ENCODE measurements at places on chromosomes 6 and 20.

DNA sequence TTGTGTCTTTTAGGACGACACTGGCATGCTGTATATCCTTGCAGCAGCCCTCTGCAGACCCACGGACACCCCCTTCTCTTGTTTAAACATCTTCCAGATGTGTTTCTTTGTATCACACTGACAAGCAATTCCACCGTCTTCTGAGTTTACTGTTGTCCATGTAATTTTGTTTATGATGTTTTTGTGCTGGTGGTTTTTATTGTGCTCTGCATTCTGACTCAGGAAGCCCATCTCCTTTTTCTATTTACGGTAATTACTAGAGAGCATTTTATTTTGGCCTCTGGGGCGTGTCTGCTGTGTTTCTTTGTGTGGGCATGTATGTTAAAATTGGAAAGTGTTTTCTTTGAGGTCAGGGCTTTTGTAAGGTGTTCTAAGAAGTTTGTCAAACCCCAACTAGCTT, 111.9 kb downstream of the JARID2 start:
- no peak for DNase-seq

DNA sequence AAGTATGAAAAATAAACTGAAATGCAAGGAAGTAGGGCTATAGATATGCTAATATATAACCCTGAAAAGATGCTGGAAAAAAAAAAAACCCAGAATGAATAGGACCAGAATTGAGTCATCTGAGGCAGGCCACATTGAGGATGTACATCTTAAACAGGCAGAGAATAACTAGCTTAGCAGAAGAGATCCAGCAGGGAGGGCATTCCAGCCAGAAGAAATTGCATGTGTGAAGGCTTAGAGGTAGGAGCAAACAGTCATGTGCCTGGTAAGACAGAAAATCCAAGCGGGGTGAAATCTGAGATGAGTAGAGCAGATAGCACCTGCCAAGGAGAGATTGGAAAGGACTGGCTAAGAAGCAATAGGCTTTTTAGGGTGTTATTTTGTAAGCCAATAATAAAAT, 2.6 kb downstream of the COL19A1 start:
- DNase-seq: no peak

DNA sequence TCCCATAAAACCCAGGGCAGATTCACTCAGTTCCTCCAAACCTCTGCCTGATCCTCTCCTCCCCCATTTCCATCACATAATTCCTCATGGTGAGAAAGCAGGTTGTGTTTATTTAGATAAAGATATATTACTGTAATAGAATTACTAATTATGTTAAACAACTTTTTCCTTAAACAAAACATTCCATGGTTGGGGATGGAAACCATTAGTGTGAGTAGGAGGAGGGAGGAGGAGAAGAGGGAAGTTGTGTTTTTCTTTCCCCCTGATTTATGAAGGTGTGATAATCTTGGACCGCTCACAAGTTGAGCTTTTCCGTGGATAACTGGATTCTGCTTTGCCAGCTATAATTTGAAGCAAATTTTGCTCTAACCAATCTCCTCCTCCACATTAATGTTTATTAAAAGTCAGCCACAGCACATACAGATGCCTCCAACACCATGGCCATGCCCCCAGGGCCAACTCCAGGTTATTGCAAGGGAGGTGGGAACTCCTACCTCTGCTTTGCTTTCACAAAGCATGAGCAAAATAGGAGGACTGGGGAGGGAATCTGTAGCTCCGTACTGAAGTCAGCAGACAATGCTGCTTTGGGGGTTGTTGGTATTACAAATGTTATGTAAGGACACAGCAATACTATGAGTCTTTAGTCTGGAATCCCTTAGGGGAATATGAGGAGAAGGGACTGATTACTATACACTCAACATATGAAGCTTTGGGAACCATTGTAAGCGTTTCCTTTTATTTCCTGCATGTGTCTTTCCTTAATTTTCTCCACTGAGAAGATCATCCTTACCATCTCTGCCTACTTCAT, 542.0 kb downstream of the DHX35 start:
- no peak for DNase-seq

DNA sequence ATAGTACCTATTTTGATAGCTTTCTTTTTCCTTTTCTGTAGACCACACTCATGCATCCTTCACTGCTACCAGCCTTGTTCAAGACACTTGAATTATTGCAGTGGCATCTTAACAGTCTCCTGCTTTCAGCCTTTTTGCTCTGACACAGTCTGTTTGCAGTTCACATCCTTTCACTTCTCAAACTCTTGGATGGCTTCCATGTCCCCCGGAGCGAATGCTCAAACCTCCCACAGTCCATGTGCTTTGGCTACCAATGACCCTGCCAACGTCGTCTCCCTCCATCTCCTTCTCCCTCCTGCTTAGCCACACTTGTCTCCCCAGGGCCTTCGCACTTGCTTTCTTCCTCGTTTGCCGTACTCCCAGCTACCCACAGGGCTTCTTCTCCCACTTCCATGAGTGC, 270.0 kb upstream of the ZFP64 start:
- DNase-seq: no peak

GRCh38 chr6:85195243-85195642, 254.6 kb upstream of the NT5E start:
- no peak for DNase-seq

DNA sequence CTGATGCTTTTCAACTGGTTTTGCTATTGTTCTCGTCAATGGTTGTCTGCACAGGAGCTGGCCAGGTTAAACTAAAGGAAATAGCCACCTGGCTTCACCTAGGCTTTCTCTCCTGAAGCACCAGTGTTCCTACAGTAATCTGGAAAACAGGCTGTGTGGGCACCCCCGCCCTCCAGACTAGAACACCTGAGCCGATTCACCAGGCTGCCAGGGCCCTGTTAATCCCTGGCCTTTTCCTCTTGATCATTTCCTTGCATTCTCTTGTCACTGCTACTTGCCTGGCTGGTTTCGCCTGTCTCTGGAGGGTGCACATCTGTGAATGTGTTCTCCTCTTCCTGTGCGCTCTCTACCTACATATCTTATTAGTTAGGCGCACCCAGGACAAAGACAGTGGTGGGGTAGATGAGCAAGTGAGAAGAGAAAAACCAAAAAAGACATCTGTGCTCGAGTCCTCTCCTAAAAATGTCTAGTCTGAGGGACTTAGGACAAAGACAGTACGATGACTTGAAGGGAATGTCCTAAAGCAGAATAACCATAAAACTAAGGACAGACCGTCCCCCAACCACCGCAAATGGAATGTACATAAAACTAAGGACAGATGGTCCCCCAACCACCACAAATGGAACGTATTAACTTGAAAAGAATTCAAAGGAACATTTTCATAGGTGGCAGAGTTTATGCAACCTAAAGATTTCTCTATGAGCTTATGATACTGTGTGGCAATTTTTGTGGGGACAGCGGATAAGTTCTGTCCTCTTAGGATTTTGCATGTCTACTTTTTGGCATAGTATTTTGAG, 45.9 kb upstream of the EMILIN3 start:
- DNase-seq: no peak

DNA sequence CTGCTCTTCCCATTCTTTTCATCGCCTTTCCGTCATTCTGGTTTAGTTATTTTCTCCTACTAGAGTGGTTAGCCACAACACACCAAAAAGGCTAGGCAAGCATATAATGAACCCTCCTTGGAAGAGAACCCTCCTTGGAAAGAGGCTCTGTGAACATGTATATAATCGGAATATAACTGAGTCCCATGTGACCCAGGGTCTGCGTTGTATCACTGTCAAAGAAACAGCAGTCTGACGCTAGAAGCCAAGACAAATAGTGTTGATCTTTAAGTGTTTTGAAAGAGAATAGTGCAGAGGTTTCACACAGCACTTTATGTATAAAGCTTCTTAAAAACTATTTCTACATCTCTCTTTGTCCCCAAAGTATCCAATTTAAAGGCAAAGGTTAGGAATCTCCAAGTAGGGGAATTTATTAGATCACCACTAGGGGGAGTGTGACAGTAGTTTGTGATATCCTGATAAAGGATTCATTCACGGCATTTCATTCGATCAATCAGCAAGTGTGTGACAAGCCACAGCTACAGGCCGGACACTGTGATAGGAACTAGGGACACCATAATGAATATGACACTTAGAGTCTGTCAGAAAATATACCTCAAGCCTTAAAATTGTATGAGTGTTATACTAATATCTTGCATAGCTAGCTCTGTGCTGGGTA, 395.3 kb downstream of the CD109 start:
- no peak for DNase-seq

- DNase-seq: no peak
Measured at GRCh38 chr6:11769244-11769643, 9.4 kb downstream of the ADTRP start.

GRCh38 chr6:71420095-71420692, 131.6 kb downstream of the OGFRL1 start:
- DNase-seq: no peak

- no peak for DNase-seq
Measured at GRCh38 chr6:43129434-43130194, 41.5 kb upstream of the SRF start.

DNA sequence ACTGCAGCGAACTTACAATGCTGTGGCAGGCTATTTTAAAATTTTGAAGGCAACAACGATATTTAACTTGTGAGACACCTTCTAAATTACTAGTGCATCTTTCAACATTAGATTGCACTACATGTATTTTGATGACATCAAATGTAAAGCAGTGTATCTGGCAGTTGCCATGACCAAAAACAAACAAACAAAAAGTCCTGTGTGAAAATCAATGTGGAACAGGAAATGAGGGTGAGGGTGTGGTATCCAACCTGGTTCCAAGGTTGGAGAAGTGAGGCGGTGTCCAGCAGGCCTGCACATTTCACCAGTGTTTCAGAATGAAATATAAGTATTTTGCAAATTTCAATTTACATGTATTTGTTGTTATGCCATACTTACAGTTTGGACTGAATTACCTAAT, 112.0 kb downstream of the LAMP5 start:
- no peak for DNase-seq

GRCh38 chr20:38117205-38117604, 47.9 kb downstream of the TGM2 start:
- no peak for DNase-seq

GRCh38 chr6:41294214-41294872, 7.9 kb upstream of the TREM1 start:
- DNase-seq: no peak

DNA sequence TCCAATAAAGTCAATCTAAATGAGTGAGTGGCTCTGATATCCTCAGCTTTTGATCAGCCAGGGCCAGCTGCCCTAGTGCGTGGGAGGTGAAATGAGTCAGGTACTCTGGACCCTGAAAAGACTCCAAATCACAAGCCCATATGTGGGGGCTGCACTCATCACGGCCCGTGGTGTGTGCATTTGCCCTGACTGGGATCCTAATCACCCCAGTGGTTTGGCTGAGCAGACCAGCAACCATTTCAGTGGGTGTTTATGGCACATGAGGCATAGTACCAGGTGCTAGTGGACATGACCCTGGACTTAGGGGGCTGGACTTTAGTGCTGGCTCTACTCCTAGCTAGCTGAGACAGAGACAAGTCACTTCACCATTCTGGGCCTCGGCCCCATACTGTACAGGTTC, 39.4 kb downstream of the SCML4 start:
- no peak for DNase-seq

DNA sequence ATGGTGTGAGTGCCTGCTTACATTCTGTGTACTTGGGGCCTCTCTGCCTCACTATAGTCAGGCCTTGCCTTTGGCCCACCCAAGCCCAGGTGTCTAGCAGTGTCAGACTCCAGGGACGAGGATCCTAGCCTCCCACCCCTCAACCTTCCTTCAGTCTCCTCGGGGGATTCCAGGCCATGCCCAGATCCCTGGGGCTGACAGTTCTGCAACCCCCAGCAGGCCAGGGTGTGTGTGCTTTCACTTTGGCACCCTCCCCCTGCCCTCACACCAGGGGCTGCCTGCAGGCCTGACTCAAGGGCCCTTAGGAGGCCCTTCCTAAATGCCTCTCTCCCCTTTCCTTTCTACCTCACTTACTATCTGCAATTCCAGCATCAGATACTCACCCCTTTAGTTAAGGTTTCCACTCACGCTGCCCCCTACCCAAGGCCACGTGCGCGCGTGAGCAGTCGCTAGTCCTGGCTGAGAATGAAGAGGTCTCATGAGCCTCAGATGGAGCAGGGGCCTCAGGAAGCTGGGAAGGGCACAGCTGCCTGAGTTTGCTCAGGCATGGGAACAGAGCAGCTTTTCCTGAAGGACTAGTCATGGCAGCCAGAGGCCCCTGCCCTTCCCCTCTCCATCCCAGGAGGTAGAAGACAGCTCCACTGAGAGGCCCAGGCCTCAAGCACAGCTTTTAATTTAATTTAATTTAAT, 859 bp upstream of the CLPS start:
- DNase-seq: no peak

- no peak for DNase-seq
Measured at GRCh38 chr20:50712771-50713656, 18.4 kb upstream of the PARD6B start.

GRCh38 chr20:32823078-32823477, 3.3 kb downstream of the MAPRE1 start:
- DNase-seq: no peak

- no peak for DNase-seq
Measured at GRCh38 chr20:52127309-52127708, 64.3 kb downstream of the ZFP64 start.

DNA sequence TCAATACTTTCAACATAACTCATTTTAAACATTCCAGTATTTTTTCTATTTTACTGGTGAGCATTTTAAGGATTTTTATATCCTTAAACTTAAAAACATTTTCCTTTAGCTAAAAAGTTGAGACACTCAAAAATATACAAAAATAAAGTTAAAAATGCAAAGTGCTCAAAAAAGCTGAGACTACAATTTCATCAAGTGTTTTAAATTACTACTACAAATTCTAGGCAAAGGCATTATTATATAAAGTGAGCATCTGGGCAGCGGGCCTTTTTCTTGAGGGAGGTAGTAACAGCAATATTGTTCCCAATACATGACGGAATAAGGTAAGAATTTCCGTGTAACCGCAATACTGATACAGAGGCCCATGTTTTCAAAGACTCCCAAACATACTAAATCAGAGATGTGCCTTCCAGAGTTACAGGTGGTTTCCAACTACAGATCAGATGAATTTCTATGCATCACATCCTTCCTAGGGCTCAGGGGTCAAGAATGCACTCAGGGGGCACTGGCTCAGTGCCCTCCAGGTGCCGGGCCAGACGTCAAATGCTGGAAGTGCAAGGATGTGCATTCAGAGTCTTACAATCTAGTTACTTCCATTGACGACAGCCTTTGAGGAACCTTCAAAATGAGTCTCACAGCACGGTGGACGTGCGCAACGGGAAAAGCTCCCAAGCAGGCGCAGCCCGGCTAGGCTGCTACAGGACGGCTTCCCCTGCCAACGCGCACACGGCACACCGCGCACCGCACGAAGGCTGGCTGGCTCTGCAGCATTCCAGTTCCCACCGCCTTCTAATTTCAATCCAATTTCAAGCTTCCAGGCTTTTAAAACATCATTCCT, 1.7 kb downstream of the PHF10 start:
- no peak for DNase-seq

DNA sequence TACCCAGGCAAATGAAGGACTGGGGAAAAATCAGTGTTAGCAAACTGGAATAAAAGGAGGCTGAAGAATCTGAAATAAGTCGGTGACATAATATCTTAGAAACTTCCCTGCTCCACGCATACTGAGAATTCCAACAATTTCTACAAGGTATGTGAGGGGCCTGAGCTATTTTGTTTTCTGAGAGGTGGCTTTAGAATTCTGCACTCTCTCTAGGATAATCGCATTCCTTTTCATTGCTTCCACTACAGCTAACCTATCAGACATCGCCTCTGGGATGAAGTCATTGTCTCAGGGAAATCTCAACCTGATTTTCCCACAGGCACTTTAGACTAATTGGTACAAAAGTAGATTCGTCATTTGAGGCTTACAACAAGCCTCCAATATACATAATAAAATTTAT, 740.8 kb downstream of the PHF3 start:
- DNase-seq: no peak

GRCh38 chr20:32028647-32029372, 18.6 kb downstream of the CCM2L start:
- DNase-seq: no peak

Data from activated naive CD4-positive, alpha-beta T cell (primary cell).